ENCODE measurements at places on chromosomes 5 and 9.

DNA sequence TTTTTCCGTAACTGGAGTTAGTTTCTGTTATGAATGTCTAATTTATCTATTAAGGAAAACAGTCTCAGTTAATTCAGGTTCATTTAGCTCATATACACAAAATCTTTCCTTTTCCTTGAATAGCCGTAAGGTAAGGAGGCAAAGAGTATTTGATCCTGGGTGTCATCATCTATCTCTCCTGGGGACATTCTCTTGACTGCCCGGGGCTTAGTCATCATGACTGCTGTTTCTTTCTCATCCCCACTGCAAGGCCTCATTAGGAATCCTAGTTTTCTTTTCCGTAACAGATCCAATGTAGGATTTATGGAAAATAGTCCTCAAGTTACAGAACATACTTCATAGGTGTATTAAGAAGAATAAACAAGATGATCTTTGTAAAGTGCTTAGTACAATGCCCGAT is 134.9 kb upstream of the CHD1 start:
- DNase-seq = no peak

DNA sequence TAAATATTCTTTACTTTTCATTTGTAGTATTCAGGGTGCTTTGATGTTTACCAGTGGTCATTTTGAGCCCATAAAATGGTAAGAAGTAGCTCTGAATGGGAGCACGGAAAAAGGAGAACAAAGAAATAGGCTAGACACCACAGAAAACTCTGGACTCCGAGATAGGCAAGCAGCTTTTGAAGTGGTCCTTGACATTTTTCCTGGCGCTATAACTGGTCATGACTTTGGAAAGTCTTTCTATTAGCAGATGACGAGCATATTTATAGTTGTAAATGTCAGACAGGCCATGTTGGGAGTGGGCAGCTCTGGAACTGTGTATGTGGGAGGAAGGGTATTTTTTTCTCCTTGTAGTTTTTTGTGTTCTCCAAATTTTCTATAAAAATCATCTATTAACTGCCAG is 126.1 kb upstream of the POC5 start:
- DNase-seq = no peak

GRCh38 chr5:9865574-9865973 is 235.4 kb upstream of the TAS2R1 start:
- no peak for DNase-seq

DNA sequence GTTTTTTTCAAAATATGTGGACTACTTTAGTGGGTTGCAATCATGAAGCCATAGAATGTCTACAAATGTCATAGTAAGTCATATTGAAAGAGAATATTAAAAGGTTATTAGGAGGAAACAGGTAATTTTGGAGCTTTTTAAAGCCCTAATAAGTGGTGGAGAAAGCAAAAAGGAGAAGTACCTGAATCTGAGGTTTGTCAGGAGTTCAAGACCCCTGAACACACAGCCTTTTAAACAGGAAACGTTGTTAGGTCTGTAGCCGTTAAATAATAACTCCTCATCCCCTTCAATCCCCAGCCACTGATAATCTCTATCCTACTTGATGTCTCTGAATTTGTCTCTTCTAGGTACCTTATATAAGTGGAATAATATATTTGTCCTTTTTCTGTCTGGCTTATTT is 51.1 kb downstream of the SPEF2 start:
- no peak for DNase-seq

DNA sequence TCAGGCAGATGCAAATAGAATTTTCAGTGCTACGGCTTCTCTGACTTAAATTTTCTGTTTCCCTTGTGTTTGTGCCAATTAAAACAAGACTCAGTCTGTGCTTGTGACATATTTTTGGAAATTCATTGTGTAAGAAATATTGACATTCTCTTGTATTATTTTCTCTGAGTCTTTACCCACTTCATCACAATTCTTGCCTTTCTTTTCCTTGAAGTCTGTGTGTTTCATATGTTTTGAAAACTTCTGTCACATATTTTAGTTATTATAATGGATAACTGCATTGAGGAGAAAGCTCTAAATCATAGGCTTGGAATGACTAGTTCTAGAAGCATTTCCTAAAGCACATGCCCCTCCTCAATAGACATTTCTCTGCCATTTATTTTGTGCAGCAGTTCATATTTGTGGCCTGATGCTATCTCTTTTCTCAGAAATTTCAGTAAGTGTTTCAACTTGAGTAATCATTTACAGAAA is 206.6 kb downstream of the PALM2AKAP2 start:
- no peak for DNase-seq
